ENCODE measurements at places on chromosomes 3 and 15.

DNA sequence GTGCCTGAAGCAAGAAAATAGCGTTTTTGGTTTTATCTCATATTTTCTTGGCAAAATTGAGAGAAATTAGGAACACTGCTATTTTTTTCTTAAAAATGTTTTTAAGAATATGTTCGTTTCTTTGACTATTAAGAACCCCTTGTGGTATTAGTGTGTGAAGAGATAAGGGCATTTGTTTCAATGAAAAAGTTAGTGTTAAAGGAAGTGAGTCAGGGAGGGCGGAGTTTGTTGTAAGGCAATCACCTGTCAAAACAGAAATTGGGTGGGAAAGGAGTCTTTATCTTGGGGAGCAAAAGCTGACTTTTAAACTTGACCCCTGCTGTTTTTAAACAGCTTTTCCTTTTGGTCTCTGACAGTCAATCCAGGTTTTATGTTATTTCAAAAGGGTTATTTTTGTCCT, 4.2 kb downstream of the RAP2B start:
- no peak for DNase-seq

GRCh38 chr3:134852893-134853351, 57.9 kb downstream of the EPHB1 start:
- no peak for DNase-seq

DNA sequence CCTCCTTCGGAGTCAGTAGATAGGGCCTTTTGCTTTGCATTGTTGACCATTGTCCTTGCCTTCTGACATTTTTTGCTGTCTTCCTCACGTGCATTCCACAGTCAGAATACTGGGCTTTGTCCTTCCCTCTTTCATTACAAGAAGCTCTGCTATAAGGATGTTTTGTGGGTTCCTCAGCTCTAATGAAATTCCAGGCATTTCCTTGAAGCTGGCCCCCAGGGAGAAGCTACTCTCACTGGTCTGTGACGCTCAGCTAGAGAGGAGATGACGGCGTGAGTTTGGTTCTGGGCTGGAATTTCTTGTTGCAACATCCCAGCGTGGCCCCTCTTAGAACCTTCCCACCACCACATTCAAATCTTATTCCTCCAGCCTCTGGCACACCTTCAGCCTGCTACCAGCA, 210.2 kb downstream of the TJP1 start:
- no peak for DNase-seq

GRCh38 chr15:88535100-88535499, 11.4 kb downstream of the DET1 start:
- no peak for DNase-seq

GRCh38 chr3:140394488-140395133, 283.3 kb upstream of the TRIM42 start:
- DNase-seq = no peak

- no peak for DNase-seq
Measured at GRCh38 chr15:42772901-42773300, 36.0 kb upstream of the CDAN1 start.

GRCh38 chr3:142724682-142725356, 985 bp downstream of the TRPC1 start:
- peak; percentile 52 for DNase-seq

DNA sequence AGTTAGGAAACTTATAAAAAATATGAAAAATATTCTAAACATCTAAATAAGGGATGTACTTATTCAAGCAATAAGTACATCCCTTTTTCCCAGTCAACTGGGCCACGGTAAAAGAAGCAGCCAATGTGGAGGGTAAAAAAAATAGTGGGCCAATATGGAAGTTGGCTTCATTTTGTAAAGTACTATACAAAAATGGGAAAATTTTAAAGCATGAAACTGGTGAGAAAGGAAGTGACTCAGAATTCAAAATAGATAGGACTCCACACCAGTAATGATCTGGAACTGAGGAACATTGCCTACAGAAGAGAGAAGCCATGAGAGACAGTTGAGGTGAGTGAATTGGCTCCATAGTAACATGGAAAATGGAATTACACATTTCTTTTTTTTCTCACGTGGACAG, 108.9 kb downstream of the FNDC3B start:
- DNase-seq = no peak

GRCh38 chr15:31001702-31002101, 10.3 kb upstream of the MTMR10 start:
- no peak for DNase-seq

GRCh38 chr3:177483182-177483967, 286.1 kb upstream of the TBL1XR1 start:
- DNase-seq = no peak

DNA sequence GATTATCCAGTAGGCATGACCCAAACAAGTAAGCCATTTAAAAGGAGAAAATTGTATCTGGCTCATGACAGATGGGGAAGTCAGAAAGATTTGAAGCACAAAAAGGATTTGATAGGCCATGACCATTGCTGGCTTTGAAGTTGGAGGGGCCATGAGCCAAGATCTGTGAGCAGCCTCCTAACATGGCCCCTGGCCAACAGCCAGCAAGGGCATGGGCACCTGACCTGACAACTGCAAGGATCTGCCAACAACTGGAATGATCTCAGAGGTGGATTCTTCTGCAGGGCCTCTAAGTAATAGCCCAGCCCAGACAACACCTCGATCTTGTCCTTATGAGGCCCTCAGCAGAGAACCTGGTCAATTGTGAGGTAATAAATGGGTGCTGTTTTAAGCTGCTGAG, 93.0 kb downstream of the ARNT2 start:
- DNase-seq = peak; percentile 11

DNA sequence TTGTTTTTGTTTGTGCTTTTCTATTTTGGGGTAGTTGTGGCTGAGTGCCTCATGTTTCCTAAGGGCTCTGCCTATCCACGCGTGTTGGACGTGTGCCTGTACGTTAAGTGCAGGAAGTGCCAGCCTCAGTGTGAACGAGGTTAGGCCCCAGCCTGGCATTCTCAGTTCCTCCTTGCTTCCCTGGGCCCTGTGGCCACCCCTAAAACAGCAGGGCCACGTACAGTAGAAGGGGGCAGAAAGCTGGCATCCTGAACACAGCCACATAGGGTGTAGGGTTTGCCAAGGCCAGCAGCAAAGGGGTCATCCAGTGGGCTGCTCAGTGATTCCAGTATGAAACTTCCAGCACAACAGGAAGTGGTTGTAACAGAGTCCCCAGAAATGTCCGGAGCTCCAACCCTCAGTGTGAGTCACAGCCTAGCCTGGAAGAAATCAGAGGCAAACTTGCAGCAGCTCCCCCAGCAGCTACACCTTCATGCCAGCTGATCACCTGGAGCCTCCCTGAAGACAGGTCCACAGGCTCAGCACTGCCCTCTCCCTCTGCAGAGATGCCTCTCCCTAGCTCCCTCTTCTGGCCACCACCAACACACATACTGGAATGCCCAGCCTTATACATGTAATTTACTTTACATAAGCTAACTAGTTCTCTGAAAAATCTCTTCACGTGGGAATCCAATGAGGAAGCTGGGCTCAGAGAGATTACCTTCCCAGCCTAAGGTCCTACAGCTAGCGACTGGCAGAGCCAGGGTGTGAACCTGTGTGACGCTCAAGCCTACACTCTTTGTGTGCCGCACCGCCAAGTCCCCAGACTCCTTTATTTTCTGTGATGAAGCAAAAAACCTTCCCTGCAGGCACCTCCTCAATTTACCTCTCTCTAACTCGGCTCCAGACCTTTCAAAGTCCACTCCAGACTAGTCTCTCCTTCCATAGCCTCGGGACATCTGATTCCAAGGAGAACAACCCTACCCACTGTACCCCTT, 26.6 kb downstream of the ILDR1 start:
- DNase-seq = peak; percentile 48

DNA sequence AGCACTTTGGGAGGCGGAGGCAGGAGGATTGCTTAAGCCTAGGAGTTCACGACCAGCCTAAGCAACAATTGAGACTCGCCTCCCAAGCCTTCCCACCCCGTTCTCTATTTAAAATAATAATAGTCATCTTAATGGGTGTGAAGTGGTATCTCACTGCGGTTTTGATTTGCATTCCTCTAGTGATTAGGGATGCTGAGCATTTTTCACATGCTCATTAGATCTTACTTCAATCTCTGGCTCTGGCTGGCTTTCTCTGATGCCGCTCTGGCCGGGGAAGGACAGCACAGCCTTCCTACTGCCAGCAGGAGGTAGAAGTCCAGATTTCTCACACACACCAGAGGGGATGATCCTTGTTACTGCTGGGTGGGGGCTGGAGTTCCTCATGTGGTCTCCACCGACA, 7.4 kb upstream of the EIF4A2 start:
- no peak for DNase-seq

DNA sequence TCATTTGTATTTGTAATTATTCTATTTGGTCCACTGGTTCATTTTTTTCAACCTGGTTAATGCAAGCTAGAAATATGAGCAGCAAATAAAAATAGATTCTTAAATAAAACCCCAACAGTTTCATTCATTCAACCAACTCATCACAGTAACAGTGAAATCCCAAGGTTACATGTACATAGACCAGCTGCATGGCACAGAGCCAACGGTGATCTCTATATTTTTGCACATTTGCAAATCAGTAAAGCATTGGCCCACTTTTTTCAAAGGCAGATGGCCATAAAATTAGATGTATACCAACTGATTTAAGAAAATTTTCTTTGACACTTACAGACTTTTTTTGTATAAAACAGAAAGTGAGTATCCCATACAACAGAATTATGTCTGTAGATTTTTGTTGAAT, 49.3 kb downstream of the STRIT1 start:
- DNase-seq = peak; percentile 55

- DNase-seq = no peak
Measured at GRCh38 chr3:71281280-71281679, 302.2 kb downstream of the FOXP1 start.

- no peak for DNase-seq
Measured at GRCh38 chr3:157868946-157869345, 237.3 kb downstream of the SHOX2 start.

GRCh38 chr15:57048930-57049549, 130.6 kb downstream of the TCF12 start:
- DNase-seq = no peak

DNA sequence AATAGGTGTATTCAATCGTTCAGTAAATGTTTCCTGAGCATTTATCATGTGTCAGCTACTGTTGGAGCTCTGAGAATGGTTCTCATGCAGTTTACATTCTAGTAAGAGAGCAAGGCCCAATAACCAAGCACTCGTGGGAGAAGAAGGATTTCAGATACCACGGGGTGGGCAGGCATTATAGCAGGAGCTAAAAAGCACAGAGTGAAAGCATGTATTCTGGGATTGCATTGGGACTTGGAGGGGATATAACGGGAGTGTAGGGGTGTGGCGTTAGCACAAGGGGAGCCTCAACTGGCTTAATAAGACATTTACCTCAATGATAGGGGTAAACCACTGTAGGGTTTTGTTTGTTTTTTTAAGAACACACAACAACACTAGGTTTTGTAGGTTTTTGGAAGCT, 1.6 kb upstream of the SIAH2 start:
- no peak for DNase-seq

DNA sequence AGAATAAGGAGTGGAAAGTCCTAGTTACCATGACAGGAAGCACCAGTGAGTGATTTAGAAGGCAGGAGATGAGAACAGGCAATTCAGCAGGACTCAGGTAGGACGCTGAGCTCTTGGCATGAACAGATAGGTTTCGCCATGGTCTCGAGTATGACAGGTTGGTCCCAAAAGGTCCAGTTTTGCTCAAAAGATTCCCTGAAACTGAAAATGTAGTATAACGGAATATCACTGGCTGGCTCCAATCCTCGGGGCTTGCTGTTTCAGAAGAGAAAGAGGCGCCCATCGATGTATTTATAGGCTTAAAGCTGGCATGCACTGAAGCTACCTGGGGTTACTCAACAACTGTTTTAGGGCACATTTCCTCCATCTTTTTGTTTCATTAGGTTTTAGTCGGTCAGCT, 59.2 kb downstream of the SRGAP3 start:
- DNase-seq = no peak

- DNase-seq = no peak
Measured at GRCh38 chr3:177061369-177061768, 135.9 kb downstream of the TBL1XR1 start.

- no peak for DNase-seq
Measured at GRCh38 chr3:71497971-71498444, 85.5 kb downstream of the FOXP1 start.

GRCh38 chr3:161409069-161409468, 37.8 kb upstream of the SPTSSB start:
- peak; percentile 66 for DNase-seq
